ENCODE measurements at places on chromosomes 6 and 20.
A peak's percentile ranks its signal among the peaks of the same experiment; 100 is the strongest.

GRCh38 chr20:4728120-4728760 is 6.5 kb downstream of the PRND start:
- DNase-seq, result no peak

GRCh38 chr20:37331060-37331857 is 14.7 kb upstream of the SRC start:
- no peak for DNase-seq

- no peak for DNase-seq
Observed at GRCh38 chr20:37921341-37921929, 18.5 kb downstream of the VSTM2L start.

GRCh38 chr20:37042986-37043972 is 52.5 kb downstream of the RBL1 start:
- DNase-seq, result peak; percentile 7

DNA sequence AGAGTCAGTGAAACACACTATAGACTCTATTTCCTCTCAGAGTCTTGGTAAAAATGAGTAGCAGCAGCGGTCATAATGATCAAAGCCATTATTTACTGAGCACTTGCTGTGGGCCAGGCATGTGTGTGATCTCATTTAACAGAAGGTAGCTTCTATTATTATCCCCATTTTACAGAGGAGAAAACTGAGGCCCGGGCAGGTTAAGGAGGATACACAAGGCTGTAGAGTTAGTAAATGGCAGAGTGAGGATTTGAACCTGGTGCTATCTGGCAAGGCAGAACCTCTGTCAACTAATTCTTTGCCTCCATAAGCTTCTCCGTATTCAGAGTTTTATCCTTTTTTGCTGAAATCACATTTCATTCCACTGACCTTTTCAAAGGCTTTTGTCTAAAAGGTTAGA is 122.2 kb upstream of the SALL4 start:
- no peak for DNase-seq

GRCh38 chr6:129590408-129591022 is 119.5 kb downstream of the ARHGAP18 start:
- DNase-seq, result no peak

- DNase-seq, result no peak
Observed at GRCh38 chr20:48202334-48203113, 417.2 kb upstream of the SULF2 start.

- DNase-seq, result no peak
Observed at GRCh38 chr6:34095741-34096140, 50.1 kb downstream of the GRM4 start.

DNA sequence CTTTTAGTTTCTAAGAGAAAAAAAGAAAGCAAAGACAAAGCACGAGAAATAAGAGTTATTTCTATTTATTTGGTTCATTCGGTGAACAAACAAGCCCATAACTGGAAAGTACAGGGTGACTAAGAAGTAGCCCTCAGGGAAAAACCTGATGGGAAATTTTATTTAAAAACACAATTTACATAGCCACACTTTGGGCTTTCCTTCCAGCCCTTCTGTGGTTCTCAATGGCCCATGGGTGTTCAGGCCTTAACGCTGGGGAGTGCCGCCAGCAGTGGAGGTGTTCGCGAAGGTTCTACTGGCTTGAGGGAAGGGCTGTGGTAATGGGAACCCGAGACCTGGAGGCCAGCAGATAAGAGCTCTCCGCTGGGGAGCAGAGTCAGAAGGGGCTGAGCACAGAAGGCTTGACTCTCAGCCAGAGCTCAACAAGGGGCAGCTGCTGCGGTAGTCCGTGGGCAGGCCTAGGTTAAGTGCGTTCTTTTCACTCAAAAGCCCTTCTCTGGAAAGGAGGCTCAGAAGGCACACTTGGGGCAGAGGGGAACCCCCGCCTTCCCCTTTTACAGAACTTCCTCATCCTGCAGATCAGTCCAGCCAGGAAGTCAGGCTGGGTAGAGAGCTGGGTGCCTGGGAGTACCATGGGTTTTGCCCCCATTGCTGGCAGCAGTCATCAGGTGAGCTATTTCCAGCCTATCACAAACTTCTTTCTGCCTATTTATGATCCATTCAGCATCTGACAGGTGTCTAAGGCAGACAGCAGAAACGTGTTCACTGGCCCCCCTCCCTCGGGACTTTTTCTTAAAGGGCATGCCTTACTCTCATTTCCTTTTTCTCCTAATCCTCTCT is 8.8 kb upstream of the CD83 start:
- DNase-seq, result peak; percentile 25

- no peak for DNase-seq
Observed at GRCh38 chr6:109143191-109143590, 47.9 kb downstream of the CEP57L1 start.

DNA sequence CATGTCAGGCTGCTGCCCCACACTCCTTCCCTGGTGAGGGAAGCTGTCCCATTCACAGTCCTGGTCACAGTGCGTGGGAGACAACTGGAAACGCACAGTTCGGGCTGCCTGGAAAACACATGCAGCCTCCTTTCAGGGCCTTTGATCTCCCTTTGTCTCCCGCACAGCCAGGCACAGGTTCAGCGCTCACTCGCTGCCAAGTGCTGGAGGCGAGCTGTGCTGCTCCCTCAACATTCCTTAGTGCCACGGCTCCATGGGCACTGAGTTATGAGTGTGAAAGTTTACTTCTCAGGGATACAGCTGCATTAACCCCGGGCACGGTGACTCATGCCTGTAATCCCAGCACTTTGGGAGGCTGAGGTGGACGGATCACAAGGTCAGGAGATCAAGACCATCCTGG is 9.1 kb downstream of the YTHDF1 start:
- no peak for DNase-seq

DNA sequence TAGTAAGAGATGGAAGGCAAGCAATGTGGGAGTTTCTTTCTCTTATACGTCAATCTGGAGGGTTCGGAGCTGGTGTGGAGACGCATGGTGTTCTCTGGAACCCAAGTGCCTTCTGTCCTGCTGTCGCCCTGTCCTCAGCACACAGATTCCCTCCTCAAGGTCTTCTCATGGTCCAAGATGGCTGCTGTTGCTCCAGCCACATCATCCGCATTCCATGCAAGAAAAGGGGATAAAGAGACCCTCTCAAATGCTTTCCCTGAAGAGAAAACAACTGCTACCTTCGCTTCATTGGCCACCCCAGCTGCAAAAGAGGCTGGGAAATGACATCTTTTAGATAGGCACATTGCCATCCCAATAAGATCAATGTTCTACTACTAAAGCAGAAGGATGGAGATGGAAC is 151.2 kb downstream of the ANKRD60 start:
- DNase-seq, result no peak

- DNase-seq, result no peak
Observed at GRCh38 chr20:41352666-41353065, 12.0 kb downstream of the LPIN3 start.

DNA sequence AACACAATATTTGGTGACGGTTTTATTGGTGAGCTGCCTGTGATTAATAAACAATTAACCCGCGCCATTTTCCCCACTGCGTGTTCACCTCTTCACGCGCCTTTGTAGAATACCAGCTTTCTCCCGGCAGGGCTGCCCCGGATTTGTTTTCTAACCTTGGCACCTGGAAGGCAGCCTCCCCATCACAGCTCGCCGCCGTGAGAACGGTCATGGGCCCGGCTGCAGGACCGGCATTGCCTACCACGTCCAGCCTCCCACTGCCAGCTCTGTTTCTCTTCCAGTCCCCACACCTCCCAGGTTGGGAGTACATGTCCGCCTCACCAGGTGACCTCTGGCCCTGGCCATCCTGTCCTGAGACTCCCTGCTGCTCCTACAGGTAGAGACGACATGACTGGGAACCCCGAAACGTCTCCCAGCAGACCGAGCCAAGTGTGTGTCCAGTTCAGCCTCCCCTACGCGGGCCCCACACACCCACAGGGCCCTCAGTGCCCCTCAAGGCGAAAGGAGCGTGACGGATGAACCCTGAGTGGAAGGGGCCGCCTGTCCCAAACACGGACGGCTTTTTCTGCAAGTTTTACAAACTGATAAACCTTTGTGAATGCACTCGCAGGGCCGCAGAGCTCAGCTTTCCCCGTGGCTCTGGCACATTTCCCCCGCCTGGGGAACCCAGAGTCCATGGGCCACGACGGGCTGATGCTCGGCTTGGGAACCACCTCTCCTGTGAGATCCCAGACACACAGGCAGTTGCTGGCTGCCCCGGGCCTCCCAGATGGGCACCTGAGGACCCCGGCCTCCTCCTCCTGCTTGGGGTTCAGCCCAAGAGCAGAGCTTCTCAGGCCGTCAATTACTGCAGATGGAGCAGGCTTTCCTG is 25.7 kb downstream of the FRMD1 start:
- no peak for DNase-seq

DNA sequence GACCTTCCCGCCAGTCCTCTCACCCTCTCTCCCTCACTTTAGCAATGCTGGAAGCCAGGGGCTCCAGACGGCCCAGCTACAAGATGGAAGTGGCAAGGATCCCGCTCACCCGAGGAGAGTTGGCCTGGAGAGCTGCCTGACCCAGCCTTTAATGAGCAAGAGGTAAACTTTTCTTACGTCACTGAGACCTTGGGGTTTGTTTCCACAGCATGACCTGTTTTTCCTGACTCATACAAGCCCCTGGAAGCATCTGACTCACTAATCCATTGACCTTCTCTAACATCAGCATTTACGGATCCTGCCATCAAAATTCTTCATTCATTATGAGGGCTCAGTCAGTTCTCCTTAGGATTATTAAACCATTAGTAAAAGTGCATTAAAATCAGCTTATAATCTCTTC is 120.4 kb downstream of the MYLK4 start:
- no peak for DNase-seq

- DNase-seq, result no peak
Observed at GRCh38 chr6:65852369-65852852, 145.4 kb upstream of the EYS start.

DNA sequence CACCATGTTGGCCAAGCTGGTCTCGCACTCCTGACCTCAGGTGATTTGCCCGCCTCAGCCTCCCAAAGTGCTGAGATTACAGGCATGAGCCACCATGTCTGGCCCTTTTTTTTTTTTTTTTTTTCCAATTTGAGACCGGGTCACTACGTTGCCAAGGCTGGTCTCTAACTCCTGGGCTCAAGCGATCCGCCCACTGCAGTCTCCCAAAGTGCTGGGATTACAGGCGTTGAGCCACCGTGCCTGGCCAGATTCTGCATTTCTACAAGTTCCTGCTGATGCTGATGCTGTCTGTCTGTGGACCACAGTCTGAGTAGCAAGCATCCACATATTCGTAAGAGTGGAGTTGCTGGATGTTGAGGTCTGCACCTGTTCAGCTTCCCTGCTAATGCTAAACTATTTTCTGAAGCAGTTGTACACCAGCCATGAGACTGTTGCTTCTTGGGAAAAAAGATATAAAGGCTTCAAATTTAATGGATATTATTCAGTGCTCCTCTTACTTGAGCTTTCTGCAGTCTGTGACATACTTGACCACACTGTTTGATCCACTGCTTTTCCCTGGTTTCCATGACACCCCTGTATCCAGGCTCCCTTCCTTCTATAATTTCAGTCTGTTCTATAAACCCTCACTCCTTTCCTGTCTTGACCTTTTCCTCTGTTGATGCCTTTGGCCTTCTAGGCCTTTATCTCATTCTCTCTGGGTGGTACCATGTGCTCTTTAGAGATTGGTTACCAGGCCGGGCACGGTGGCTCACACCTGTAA is 10.1 kb upstream of the ZBTB12 start:
- DNase-seq, result no peak

- no peak for DNase-seq
Observed at GRCh38 chr20:32455901-32456701, 98.0 kb downstream of the ASXL1 start.

DNA sequence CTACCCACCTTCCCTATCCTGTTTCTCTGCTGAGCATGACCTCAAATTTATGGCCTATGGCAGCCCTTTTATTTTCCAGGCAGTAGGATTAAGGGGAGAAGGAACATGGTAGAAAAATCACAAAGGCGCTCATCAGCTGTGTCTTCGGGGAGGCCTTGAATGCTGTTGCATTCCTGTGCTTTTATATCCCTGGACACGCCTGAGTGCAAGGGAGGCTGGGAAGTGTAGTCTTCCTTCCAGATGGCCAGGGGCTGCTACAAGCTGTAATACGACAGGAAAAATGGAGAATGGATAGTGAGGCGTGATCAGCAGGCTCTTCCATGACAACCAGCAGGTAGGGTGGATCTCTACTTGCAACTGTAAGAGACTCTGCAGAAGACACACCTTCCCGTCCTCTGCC is 210.9 kb upstream of the GGTLC1 start:
- no peak for DNase-seq

- no peak for DNase-seq
Observed at GRCh38 chr20:9409981-9410380, 104.4 kb upstream of the LAMP5 start.

GRCh38 chr6:87088076-87088475 is 6.8 kb downstream of the CGA start:
- DNase-seq, result no peak

- DNase-seq, result no peak
Observed at GRCh38 chr6:6516666-6517458, 71.7 kb upstream of the LY86 start.

- no peak for DNase-seq
Observed at GRCh38 chr6:168201383-168201782, 118.2 kb downstream of the DACT2 start.

DNA sequence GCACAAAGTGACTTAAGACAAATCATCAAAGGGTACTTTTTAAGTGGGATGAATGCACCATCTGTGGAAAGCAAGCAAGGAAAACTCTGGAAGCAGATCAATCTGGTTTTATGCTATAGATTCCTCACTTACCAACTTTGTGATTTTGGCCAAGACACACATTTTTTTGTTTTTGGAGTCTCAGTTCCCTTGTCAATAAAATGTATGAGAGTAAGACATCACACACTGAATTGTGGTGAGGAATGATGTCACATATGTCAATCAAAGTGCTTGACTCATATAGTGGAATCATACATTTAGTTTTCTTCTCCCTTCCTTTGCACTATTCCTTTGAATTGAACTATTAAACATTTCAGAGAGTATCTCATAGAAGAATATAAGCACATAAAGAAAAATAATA is 620.5 kb upstream of the CITED2 start:
- no peak for DNase-seq

Data from stimulated activated naive CD4-positive, alpha-beta T cell treated with Interleukin-2 at 50 U/mL for 16 hours (primary cell).